ENCODE measurements at places on chromosomes 6 and 20.

DNA sequence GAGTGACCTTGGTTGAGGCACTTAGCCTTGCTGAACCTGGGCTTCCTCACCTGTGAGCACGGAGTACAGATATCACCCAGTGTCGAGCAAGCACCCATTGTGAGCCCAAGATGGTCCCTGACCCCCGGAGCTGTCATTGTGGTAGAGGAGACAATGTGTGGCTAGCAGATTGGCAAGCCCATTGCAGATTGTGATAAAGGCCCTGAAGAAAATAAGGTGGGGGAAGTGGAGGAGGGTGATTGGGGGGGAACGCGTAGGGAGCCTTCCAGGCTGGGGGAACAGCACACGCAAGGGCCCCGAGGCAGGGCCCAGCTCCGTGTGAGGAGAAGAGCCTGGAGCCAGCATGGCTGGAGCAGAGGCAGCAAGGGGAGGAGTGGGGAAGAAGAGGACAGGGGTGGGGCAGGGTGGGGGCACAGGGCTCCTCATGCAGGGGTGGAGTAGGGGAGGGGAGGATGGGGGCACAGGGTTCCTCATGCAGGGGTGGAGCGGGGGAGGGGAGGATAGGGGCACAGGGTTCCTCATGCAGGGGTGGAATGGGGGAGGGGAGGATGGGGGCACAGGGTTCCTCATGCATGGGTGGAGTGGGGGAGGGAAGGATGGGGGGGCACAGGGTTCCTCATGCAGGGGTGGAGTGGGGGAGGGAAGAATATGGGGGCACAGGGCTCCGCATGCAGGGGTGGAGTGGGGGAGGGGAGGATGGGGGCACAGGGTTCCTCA lies 7.0 kb downstream of the CEBPB start:
- H3K4me1 ChIP-seq = peaks cover 47% of the 10 kb centered on the region
- H3K27me3 ChIP-seq = no peaks in the 10 kb centered on the region
- DNase-seq = no peak
- H3K36me3 ChIP-seq = peaks cover 8% of the 10 kb centered on the region

DNA sequence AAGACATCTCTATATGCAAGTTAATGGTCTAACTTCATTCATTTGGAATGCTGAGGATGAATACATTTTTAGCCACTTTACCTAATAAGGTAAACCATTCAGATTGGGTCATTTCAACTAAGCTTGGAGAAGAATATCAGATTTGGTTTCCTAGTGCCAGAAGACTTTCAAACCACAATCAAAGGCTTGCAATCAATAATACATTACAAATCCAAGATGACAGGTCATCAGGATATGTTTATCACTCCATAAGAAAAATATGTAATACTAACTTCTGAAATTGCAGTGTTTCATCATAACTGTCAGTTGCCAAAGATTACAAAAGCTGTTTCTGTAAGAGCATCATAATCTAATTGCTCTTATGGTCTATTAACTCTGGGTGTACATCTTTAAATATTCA lies 654.0 kb downstream of the COL12A1 start:
- H3K27ac ChIP-seq = no peak overlapping the region
- no peaks in the 10 kb centered on the region for H3K36me3 ChIP-seq
- no peaks in the 10 kb centered on the region for H3K27me3 ChIP-seq

- no peak overlapping the region for H3K27ac ChIP-seq
- H3K27me3 ChIP-seq = no peaks in the 10 kb centered on the region
- DNase-seq = no peak
- no peak overlapping the region for H3K4me3 ChIP-seq
- H3K36me3 ChIP-seq = no peaks in the 10 kb centered on the region
- no peaks in the 10 kb centered on the region for H3K4me1 ChIP-seq
Observed at GRCh38 chr6:45987856-45988255, 27.8 kb downstream of the CLIC5 start.

DNA sequence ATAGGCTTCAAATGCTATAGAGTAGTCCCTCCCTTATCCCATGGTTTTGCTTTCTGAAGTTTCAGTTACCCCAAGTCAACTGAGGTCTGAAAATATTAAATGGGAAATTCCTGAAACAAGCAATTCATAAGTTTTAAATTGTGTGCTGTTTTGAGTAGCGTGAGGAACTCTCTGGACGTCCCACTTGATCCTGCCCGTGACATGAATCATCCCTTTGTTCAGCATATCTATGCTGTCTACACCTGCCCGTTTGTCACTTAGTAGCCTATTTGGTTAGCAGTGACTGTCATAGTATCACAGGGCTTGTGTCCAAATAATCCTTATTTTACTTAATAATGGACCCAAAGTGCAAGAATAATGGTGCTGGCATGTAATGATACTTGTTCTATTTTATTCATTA lies 5.0 kb downstream of the PCMT1 start:
- no peaks in the 10 kb centered on the region for H3K27me3 ChIP-seq
- DNase-seq = no peak

DNA sequence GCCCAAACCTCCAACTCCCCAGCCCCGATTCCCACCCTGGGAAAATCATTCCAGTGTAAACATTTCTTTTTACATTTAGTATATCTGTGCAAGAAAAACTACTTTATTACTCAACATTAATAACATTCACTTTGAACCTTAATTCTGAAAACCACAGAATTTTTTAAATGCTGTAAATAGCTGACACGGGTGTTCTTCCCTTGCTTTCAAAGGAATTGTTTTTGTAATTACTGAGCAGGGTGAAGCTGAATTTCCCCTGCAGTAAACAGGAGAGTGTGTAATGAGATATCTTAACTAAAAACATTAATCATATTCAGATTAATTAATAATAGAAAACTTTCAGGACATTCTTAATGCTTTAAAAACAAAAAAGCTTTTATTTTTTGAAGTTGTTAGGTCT lies 99.3 kb upstream of the CITED2 start:
- DNase-seq = no peak
- H3K36me3 ChIP-seq = no peaks in the 10 kb centered on the region
- no peaks in the 10 kb centered on the region for H3K27me3 ChIP-seq
- peak overlapping the region; percentile 16 for H3K4me3 ChIP-seq

DNA sequence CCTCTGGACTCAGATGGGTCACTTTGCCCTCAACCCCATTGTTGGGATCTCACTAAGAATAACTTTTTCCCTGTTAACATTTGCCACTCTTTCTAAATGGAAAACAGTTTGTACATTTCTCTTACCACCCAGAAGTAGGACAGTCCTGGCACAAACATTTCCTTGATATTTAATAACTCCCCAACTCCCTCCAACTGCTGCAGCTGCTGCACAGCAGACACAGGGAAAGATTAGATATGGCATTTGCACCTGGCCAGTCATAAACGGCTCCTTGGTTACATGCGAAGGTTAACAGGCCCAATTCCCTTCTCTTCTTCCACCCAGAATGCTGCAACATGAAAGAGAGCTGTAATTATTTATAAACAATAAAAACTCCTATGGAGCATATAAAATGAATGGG lies 55.9 kb upstream of the SOX4 start:
- H3K36me3 ChIP-seq = no peaks in the 10 kb centered on the region
- H3K4me3 ChIP-seq = no peak overlapping the region
- H3K27ac ChIP-seq = no peak overlapping the region
- DNase-seq = no peak
- no peaks in the 10 kb centered on the region for H3K27me3 ChIP-seq

GRCh38 chr20:15302075-15302474 lies 964.7 kb upstream of the FLRT3 start:
- H3K4me1 ChIP-seq = peaks cover 6% of the 10 kb centered on the region
- no peaks in the 10 kb centered on the region for H3K27me3 ChIP-seq
- DNase-seq = no peak
- no peak overlapping the region for H3K27ac ChIP-seq
- H3K4me3 ChIP-seq = no peak overlapping the region
- 0 out of 2 replicates have a peak, but pooled peaks cover 4% of the 10 kb centered on the region for H3K36me3 ChIP-seq

- no peaks in the 10 kb centered on the region for H3K27me3 ChIP-seq
- DNase-seq = no peak
- H3K36me3 ChIP-seq = peaks cover 10% of the 10 kb centered on the region
- H3K4me3 ChIP-seq = no peak overlapping the region
- H3K27ac ChIP-seq = no peak overlapping the region
- no peaks in the 10 kb centered on the region for H3K4me1 ChIP-seq
Observed at GRCh38 chr6:161396539-161396938, 122.7 kb upstream of the AGPAT4 start.

DNA sequence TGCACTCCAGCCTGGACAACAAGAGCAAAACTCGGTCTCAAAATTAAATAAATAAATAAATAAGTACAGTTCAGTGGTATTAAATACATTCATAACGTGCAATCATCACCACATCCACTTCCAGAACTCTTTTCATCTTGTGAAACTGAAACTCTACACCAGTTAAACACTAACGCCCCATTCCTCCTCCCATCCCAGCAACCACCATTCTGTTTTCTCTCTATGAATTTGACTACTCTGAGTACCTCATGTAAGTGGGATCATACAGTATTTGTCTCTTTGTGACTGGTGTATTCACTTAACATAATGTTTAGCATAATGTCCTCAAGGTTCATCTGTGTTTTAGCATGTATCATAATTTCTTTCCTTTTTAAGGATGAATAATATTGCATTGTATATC lies 29.1 kb upstream of the SCML4 start:
- no peak overlapping the region for H3K27ac ChIP-seq
- H3K36me3 ChIP-seq = no peaks in the 10 kb centered on the region
- DNase-seq = no peak

DNA sequence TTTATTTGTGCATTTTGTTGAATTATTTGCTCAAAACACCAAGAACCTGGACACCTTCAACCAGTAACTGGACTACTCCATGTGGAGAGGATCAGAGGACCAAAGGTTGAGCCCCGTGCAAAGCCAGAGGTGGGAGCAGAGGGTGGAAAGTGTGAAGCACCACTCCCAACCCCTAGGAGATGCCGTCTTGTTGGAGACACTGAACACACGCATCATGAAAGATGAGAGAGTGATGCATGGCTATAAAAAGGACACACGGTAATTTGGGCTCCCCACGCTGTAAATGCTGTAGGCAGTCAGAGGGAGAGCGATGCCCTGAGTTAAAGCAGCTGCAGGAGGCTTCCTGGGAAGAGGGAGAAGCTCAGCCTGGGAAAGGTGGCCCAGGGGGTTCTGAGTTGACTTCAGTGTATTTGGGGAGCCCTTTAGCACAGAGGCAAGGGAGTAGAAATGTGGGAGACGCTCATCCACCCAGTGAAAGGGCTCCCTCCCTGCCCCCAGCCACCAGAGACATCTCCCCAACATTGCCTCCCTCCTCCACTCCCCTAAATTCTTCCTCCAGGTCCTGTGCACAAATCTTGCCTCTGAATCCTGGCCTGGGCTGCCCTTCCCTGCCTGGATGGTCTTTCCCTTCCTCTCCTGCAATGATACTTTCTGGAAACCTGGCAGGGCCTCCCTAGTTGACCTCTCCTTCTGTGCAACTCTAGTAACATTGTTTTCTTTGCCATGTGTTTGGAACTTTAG lies 55.8 kb upstream of the IYD start:
- H3K27ac ChIP-seq = no peak overlapping the region
- H3K4me3 ChIP-seq = no peak overlapping the region
- H3K27me3 ChIP-seq = peaks cover 3% of the 10 kb centered on the region

GRCh38 chr20:39057911-39058310 lies 95.8 kb downstream of the DHX35 start:
- no peak for DNase-seq
- H3K36me3 ChIP-seq = no peaks in the 10 kb centered on the region
- peaks cover 4% of the 10 kb centered on the region for H3K27me3 ChIP-seq
- no peak overlapping the region for H3K4me3 ChIP-seq
- H3K27ac ChIP-seq = no peak overlapping the region
- H3K4me1 ChIP-seq = no peaks in the 10 kb centered on the region

GRCh38 chr6:155171747-155172449 lies 91.9 kb upstream of the CLDN20 start:
- H3K36me3 ChIP-seq = no peaks in the 10 kb centered on the region
- H3K4me1 ChIP-seq = peaks cover 33% of the 10 kb centered on the region
- H3K27me3 ChIP-seq = no peaks in the 10 kb centered on the region
- DNase-seq = no peak

GRCh38 chr6:107803957-107804356 lies 20.2 kb downstream of the SCML4 start:
- H3K4me3 ChIP-seq = no peak overlapping the region
- H3K27ac ChIP-seq = no peak overlapping the region
- peaks cover 9% of the 10 kb centered on the region for H3K4me1 ChIP-seq
- no peaks in the 10 kb centered on the region for H3K27me3 ChIP-seq
- DNase-seq = no peak

- peaks cover 32% of the 10 kb centered on the region for H3K36me3 ChIP-seq
- no peaks in the 10 kb centered on the region for H3K27me3 ChIP-seq
- H3K4me1 ChIP-seq = peaks cover 35% of the 10 kb centered on the region
Observed at GRCh38 chr20:62058941-62059340, 6.7 kb downstream of the TAF4 start.

- H3K27me3 ChIP-seq = peaks cover 53% of the 10 kb centered on the region
- H3K4me1 ChIP-seq = peaks cover 14% of the 10 kb centered on the region
- H3K27ac ChIP-seq = no peak overlapping the region
Observed at GRCh38 chr6:31351401-31352309, 5.3 kb downstream of the HLA-B start.

DNA sequence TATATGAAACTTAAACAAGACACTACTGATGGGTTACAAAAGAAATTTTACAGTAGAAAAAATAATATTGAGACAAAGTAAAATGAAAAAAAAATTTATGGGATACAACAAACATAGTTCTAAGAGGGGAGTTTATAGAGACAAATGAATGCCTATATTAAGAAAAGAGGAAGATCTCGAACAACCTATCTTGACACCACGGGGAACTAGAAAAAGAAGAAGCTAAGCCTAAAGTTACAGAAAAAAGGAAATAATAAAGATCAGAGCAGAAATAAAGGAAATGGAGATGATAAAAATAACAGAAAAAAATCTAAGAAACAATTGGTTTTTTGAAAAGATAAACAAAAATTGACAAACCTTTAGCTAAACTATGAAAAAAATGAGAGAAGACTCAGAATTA lies 9.1 kb upstream of the ECHDC1 start:
- no peak for DNase-seq
- H3K36me3 ChIP-seq = peaks cover 39% of the 10 kb centered on the region
- H3K4me1 ChIP-seq = peaks cover 7% of the 10 kb centered on the region
- peaks cover 11% of the 10 kb centered on the region for H3K27me3 ChIP-seq
- H3K4me3 ChIP-seq = no peak overlapping the region

DNA sequence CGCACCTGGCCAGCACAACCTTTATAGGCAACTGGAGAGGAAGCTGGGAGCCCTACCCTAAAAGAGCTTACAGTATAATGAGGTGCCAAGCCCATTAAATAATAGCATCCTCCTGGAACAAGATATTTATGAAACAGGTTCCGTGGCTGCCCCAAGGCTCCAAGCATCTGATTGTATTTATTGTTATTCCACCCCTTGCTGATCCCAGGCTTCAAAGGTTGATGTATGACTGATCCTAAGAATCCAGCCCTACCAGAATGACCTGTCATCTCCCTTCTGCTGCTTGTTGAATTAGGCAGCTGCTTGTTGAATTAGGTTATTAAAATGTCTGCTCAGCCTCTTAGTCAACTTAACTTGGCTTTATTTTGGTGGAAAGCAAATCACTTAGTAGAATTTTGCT lies 35.2 kb upstream of the SASH1 start:
- peaks cover 6% of the 10 kb centered on the region for H3K4me1 ChIP-seq
- no peak overlapping the region for H3K27ac ChIP-seq
- H3K27me3 ChIP-seq = no peaks in the 10 kb centered on the region
- no peaks in the 10 kb centered on the region for H3K36me3 ChIP-seq
- DNase-seq = no peak

Measured in WTC11 (cell line).